ENCODE measurements at places on chromosomes 3 and 15. TPM values are rescaled to one million over a fixed set of nuclear protein-coding genes. Genes with fewer than 3 reads are reported as not detected.

GRCh38 chr3:126654571-126655383 is at the start of gene TXNRD3:
TXNRD3 (minus strand) TSS chr3:126655124.
- DNase-seq: no peak

GRCh38 chr3:17367171-17367570 is 375.3 kb downstream of the TBC1D5 start:
- DNase-seq: no peak

- no peak for DNase-seq
Observed at GRCh38 chr3:101665851-101666250, 11.1 kb downstream of the ZBTB11 start.

DNA sequence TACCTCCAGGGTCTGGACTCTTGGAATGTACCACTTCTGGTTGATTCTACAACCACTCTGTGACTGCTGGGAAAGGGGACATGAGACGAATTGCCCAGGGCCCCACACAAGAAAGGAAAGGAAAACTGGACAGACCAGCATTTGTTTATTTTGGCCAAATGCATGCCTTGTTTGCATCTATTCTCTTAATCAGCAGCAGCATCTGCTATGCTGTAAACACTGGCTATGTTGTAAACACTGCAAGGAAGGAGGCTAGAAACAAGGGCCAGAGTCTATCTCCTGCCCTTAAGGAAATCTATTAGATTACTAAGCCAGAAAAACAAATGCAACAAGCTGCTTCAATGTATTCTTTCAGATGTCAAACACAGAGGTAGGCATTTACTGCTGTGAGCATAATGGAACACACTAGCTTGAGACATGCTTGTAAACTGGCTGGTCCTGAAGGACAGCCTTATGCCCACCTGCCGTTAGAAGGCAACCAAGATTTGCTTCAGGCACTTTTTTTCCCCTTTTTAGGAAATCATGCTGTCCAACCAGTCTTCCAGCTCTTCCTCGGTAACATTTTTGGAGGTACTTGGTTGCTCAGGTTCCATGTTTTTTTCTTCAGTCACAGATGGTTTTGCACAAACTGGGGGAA is 102.1 kb upstream of the CHRM5 start:
- DNase-seq: no peak

DNA sequence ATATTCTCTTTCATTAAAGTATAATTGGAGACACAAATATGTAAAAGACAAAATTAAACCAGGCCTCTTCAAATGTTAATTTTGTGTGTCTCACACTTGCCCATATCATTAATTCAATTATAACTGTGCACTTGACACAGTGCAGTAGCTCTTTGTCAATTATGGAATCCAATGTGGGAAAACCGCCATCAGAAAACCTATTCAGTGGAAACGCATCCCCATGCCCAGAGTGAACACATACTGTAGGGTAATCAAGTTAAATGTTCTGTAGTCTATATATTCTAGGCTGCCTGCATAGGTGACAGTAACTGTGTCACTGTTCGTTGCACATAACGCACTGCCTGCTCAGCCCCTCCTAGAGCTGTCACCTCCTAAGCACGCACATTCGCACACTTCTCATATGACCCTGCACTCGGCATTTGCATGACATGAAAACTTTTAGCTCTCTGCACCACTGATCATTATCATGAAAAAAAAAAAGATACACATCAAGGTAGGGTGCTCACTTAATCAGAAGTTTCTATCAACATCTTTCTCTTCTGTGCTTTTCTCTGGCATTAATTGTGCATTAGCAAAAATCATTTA is 63.2 kb downstream of the MEIS2 start:
- no peak for DNase-seq

DNA sequence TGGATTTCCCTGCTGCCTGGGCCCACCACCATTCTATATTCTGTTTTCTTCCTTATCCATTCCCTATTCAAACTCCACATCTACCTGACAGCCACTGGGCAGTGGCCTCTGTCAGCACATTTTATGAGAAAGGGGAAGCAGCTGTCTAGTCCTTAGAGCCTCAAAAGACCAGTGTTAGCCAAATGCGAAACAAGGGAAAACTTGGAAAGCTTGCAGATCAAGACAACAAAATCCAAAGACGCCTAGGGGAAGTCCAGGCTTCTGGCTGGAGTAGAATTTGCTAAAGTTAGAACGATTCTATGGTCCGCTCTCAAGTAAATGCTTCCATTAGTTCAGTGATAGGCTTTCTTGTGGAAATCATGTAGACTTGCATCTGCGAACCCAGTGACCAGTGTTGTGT is 39.4 kb upstream of the CHST2 start:
- DNase-seq: no peak

DNA sequence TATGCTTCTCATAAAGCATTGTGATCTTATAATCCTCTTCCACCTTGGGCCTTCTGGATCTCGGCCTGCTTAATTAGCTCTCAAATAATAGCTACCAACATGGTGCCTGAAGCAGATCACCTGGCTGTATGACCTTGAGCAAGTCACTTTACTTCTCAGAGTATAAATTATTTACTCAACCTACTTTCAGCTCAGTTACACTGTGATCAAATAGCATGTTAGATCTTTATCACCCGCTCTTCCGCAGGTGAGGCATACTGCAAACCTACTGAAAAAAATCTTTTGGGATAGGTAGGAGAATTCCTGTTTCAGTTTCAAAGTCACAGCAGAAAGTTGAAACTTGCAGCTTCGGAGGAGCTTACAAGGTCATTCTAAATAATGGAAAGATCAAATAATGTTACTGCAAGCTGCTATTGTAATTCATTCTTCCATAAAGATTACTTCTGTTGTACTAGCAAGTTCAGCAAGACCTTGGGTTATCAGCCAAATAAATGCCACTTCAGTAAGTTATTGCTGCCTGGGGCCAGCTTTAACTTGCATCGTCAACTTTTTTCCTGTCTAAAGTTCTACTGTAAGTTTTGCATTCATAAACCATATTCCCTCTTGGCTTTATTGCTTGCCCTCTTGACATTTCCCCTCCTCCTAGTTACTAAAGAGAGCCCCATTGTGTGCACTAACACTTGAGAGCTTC is 268.4 kb upstream of the ATP11B start:
- no peak for DNase-seq

- DNase-seq: no peak
Observed at GRCh38 chr15:91887921-91888373, 34.4 kb downstream of the SLCO3A1 start.

DNA sequence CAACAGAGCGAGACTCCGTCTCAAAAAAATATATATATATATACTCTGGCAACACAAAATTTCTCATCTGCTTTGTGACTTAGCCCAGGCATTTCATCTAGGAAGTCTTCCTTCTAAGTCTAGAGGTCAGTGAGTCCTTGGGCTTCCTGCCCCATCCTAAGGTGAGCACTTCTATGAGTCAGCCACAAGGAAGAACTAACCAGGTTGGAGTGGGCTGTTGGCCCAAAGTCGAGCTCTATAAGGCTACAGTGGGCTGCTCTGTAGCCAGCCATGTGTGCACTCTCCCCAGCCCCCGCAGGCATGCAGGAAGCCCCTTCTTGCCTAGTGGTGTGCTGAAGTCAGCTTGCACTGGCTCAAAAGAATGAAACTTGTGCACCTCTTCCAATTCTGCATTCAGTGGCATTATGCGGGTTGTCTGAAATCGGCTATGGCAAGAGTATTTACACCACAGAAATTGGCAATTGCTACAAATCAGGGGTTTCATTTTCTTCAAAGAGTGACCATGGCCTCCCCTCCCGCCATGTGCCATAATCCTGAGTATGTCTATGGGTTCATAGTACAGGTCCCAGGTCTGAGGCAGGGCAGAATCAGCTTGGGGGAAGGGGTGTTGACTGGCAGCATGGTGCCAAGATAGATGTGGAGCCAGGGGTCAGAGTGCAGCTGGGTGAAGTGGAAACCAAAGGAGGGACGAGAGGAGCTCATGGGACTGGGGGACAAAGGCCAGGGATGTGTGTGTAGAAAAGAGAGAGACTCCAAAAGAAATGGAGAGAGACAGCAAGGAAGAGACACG is 22.0 kb upstream of the LOXL1 start:
- DNase-seq: no peak

DNA sequence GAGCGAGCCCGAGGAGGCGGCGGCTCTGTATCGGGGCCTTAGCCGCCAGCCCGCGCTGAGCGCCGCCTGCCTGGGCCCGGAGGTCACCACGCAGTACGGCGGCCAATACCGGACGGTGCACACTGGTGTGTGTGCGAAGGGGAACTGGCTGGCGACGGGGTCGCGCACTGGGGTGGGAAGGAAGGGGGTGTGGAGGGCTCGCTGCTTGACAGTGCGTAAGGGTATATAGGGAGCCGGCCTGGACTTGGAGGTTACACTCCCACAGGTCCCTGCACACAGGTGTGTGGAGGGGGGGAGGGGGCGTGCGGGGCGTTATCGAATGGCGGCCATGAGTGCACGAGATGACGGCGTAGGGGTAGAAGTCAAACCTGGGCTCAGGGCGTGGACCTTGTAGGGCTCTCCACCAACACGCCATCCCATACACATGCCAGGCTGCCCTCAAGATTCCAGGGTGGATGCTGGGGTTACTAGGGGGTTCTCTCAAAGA is 389 bp downstream of the APEH start:
- DNase-seq: no peak

GRCh38 chr3:192917028-192917403 is 640 bp downstream of the MB21D2 start:
- DNase-seq: no peak

DNA sequence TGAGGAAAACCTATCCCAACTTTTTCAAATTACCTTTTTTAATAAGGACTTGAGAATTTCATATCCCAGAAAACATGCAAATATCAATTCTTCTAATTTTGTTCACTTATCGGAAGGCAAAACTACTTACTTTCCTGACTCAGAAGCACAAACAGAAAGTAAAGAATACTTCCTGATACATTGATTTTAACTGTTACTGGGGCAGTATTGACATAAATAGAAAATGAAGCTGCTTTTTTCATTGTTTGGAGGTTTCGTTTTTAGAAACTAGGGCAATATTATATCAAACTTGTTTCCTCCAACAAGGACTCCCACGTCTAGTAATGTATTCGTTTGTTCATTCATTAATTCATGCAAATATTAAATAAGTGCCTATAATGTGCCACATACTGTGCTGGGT is 19.1 kb downstream of the PAQR9 start:
- no peak for DNase-seq

GRCh38 chr3:183464480-183464879 is 36.1 kb upstream of the MCF2L2 start:
- no peak for DNase-seq

DNA sequence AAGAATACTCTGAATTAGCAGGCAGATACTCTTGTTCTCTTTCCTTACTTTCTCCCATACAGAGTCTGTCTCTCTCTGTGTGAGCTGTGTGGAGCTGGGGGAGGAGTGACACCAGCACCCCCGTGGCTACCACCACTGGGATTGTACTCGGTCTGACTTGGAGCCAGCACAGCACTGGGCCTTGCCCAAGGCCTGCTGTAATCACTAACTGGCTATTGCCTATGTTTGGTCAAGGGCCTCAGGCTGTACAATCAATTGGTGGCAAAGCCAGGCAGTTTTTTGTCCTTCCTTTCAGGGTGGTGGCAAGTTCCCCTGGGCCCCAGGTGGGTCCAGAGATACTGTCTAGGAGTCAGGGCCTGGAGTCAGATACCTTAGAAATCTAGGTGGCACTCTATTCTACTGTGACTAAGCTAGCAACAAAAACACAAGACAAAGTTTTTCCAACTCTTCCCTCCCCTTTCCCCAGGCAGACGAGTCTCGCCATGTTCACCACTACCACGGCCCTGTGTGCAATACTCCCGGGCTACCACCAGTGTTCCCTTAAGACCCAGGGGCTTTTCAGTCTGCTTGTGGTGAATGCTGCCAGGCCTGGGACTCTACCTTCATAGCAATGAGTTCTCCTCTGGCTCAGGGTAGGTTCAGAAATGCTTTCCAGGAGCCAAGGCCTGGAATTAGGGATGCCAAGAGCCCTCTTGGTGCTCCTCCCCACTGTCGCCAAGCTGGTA is 151.8 kb downstream of the KCNAB1 start:
- DNase-seq: no peak

The PRICKLE2 gene
- 3.1 TPM for total RNA-seq

The DPP8 gene
- 22.3 TPM for total RNA-seq

The FSIP1 gene
- total RNA-seq: 0.73 TPM

The TIPARP gene
- total RNA-seq: 44.7 TPM

The SEC62 gene
- 36.6 TPM for total RNA-seq

The ETV5 gene
- 25.9 TPM for total RNA-seq

The CRBN gene
- total RNA-seq: 44.4 TPM

The SETD5 gene
- 88.4 TPM for total RNA-seq

Data from glomerular endothelial cell (primary cell).